Psoas muscle (tissue), 8 donors: ENCODE measurements at places on chromosomes 7 and 10. TPM values are rescaled to one million over a fixed set of nuclear protein-coding genes. Genes with fewer than 3 reads are reported as not detected.

DNA sequence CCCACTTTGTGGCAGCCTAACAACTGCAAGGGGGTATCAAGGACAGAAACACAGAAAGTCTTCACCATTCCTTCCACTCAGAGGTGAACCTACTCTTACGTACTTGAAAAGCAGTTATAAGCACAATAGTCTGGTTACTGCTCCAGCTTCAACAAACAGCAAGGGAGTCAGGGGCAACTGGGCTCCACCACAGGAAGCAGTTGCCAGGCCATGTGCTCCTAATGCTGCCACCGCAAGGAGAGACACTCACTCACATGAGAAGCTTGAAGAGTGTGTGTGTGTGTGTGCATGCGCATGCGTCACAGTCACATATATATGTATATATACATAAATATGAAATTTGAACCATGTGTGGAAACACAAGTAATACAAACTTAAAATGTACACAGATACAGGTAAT is 65.5 kb downstream of the GRB10 start:
- no peak for DNase-seq

The IQCE gene
- total RNA-seq: 6.6 TPM

The CTAGE4 gene
- not detected for total RNA-seq

GRCh38 chr7:124914298-124914697 is 15.3 kb downstream of the POT1 start:
- no peak for DNase-seq

GRCh38 chr10:44689368-44689767 is 221.8 kb upstream of the TMEM72 start:
- no peak for DNase-seq

DNA sequence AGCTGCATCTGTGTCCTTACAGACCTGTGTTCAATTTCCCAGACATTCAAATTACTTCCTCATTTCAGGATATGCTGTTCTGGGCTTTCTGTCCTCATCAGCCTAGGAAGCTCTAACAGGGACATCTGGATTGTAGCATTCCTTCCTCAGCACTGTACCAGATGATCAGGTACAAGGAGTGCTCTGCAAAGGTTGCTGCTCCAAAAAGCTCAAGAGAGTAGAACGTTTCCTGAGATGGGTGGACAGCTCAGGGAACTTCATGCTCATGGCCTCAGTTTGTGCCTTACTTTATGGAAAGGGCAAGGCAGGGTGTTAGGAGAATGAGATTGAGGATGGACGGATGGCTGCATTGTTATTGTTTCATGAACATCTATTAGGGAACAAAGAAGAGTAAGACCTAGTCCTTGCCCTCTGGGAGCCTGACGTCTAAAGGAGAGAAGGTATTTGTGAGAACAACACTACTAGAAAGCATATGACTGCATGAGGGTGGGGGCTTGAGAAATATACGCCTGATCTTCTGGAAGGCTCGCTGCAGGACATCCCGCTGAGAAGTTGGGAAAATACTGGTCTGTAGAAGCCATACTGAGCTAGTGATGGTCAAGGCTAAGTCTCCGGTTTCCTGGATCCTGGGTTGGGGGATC is 10.5 kb upstream of the ZNF212 start:
- peak; percentile 3 for DNase-seq

The NPTX2 gene
- total RNA-seq: 2.1 TPM

- no peak for DNase-seq
Observed at GRCh38 chr10:61136139-61136538, 192.2 kb upstream of the RHOBTB1 start.

The LSM5 gene
- 19.6 TPM for total RNA-seq

The PSMG3 gene
- 18.2 TPM for total RNA-seq

The ZNF365 gene
- not detected for total RNA-seq

GRCh38 chr7:68529221-68529620 is 1069.1 kb upstream of the AUTS2 start:
- no peak for DNase-seq

GRCh38 chr7:77276120-77276519 is 76.5 kb upstream of the FGL2 start:
- no peak for DNase-seq

GRCh38 chr10:101535949-101536348 is 52.1 kb downstream of the POLL start:
- no peak for DNase-seq

The GIMAP2 gene
- 3.7 TPM for total RNA-seq
